ENCODE measurements at places on chromosomes 11 and 22. TPM values are rescaled to one million over a fixed set of nuclear protein-coding genes. Genes with fewer than 3 reads are reported as not detected.

The MUC5AC gene
- not detected for total RNA-seq

The PRODH gene
- total RNA-seq: not detected

The OR5AN1 gene
- total RNA-seq: not detected

The MPZL2 gene
- 64.1 TPM for total RNA-seq

The BLID gene
- not detected for total RNA-seq

The DCHS1 gene
- 0.82 TPM for total RNA-seq

The ZP1 gene
- total RNA-seq: not detected

The SPECC1L gene
- 38.9 TPM for total RNA-seq

The CALCB gene
- total RNA-seq: 3.6 TPM

The C11orf21 gene
- total RNA-seq: 7.8 TPM

The FAR1 gene
- 33.7 TPM for total RNA-seq

The KDM4D gene
- total RNA-seq: 2.0 TPM

The GAS2 gene
- 3.2 TPM for total RNA-seq

The PAMR1 gene
- total RNA-seq: not detected

The OR4A16 gene
- total RNA-seq: not detected

The FREY1 gene
- total RNA-seq: 0.91 TPM

The MOGAT2 gene
- total RNA-seq: not detected

The TCN1 gene
- not detected for total RNA-seq

The OR52I2 gene
- total RNA-seq: not detected

Data from activated naive CD4-positive, alpha-beta T cell treated with anti-CD3 and anti-CD28 coated beads, Interleukin-2, amount 50 U/mL, for 72 hours (primary cell).